GM19239 (cell line): ENCODE measurements at places on chromosomes 5 and 9.

GRCh38 chr9:89929673-89930480 lies 325.1 kb downstream of the GADD45G start:
- DNase-seq: no peak

DNA sequence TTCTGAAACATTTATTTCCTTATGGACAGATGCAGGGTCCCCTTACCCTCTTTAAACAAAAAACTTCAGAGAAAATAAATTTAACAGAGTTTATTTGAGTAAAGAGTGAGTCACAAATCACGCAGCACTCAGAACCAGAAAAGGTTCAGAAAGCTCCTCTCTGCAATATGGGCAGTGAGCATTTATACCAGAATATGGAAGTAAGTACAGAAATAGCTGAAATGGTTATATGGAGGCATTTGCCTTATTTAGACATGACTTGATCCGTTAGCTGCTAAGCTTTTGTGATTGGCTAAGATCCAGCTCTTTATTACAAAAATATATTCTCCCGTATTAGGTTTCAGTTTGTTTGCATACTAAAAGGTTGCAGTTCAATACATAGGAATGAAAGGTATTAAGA lies 1554.1 kb downstream of the EFNA5 start:
- no peak for DNase-seq

DNA sequence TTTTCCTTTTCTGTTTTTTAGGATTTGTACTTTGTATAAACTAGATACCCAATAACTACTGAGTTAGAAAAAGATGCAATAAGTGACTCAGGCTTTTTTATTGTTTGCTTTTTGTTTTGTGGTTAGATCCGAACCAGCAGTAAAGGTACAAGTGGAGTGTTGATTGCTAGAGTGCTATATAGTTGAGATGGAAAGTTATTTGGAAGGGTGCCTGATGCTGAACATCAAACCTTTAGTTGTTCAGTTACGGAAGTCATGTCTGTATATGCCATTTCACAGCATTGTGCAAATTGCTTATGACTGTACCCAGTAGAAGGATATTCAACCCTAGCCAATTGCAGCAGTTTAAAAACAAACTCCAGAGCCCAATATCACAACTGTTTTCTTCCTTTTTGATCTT lies 285.1 kb downstream of the MAT2B start:
- DNase-seq: no peak

DNA sequence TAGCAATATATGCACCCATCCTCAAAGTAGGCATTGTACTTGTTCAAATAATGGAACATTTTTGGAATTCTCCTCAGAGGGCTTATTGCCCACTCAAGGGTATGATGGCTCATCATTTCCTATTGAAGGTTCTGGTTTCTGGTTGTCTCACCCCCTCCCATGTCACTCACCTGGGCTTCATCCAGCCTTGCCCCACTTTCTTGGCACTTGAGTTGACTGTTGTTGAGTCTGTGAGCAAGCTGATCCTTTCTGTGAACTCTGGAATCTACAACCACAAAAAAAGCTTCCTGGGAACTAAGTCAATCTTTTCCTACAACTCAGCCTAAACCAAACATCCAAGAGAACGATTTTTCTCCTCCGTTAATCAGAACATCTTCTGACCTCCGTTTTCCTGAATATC lies 73.9 kb upstream of the ANKH start:
- no peak for DNase-seq

DNA sequence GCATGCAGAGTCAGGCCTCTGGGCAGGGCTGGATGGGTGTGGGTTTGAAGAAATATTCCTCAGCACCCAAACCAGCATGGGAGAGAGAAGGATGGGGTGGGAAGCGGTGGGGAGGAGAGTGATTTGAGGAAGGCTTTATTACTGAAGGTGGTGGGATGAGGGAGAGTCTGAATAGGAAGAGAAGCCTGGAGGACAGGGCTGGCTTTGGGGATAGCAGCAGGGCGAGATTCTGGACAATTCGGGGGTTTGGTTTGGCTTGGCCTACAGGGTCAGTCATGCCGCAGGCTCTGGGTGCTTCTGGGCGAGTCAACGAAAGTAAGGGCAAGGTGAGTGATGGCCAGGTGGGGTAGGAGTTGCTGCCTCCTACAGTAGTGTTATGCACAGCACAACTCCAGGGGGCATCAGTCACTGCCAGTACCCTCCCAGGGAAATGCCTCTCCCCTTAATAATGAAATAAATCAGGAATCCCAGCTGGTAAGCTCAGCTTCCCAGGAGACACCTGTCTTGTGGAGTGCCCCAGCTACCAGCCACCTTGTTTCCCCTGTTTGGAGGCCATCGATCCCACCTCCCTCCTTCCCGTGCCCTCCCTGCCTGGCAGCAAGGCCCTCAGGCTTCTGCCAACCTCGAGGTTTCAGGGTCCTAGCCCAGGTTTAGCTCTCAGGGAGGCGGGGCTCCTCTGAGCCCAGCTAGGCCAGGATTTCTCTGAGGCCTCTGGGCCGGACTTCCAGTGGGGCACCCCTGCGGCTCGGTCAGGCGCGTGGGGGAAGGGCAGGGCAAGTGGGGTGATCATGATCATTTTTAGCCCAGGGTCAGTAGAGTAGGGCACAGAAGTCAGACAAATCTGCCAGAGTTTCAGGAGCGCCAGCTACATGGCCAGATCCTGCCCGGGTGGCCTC lies 741 bp upstream of the NKX2-5 start:
- DNase-seq: no peak
